ENCODE measurements at places on chromosomes 2 and 18.

GRCh38 chr2:68740400-68740914, 5.8 kb downstream of the ARHGAP25 start:
- DNase-seq, result no peak

- DNase-seq, result no peak
Observed at GRCh38 chr2:23592898-23593751, 208.1 kb downstream of the KLHL29 start.

DNA sequence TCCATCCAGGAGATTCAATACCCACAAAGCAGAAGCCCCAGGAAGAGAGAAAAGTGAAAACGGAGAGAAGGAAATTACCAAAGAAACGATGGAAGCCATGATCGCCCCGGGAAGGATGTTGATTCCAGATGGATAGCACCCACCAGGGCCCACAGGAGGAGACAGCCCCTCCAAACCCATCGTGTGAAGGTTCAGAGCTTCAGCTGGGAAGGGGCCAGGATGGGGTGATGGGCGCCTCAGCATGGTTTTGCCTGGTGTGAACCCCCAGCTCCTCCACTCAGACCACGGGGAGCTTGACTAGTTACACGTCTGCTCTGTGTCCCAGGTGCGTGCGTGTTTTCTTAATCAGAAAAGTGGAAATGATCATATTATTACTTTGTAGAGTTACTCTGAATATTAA, 264.5 kb downstream of the EIPR1 start:
- DNase-seq, result no peak

DNA sequence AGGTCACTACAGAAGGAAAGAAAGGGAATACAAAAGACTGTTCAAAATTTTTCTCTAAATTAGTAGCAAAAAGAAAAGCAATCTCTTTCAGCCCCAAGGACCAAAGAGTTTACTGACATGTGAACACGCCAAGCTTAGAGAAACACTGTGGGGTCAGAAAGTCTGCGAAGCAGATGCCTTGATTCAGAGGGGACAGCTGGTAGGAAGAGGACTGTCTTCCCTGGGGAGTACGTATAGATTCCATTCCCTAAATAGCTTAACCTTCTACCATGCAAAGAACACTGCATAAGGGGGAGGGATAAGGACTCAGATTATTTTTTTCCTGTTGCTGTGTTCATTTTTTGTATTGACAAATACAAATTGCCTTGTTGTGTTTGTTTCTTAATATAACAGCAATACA, 96.1 kb downstream of the IRS1 start:
- DNase-seq, result no peak

DNA sequence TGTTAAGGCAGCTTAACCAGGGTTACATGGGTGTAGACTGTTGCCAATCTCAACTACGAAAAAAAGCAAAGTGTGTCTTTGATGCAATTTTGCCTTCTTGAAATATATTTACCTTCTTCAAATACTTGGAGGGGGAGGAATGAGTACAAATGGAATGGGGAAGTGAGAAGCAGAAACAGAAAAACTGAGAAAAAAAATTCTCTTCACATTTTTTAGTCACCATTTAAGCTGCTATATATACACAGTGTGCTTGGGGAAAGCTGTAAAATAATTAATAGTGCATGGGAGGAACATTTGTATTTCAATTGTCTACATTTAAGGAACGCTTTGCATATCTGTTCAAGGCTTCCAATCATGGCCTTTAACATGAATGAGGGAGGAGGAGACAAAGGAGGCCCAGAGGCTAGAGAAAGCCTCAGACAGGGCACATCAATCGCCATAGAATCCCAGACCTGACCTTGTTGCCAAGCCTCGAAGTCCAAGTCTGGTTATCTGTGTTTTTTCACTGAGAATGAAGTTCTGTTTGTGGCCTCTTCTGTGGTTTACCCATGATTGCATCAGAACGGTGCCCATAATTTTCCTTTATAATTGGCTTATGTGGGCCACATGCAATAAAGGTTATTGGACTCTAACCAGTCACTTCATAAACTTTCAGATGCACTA, 158.6 kb downstream of the PIK3C3 start:
- DNase-seq, result no peak

DNA sequence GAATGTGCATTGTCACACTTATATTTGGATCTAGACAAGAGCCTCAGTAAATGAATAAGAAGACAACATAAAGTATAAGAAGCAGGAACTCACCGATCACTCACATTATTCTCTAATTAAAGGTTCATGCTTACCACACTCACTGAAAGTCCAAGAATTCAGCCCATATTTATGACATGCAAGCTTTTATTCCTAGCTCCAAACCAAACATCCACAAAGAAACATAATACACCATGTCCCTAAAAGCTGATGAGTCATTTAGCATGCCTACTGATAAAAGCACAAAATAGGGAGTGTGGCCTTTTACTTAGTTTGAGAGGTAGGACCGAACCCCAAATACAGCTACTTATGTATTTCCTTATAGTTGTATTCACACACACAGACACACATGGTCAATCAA, 1094.6 kb upstream of the CDH2 start:
- DNase-seq, result no peak

GRCh38 chr2:98459496-98460175, 15.0 kb downstream of the INPP4A start:
- DNase-seq, result no peak

Data from NCI-H1105 (cell line).